Body of pancreas (tissue), 4 donors: ENCODE measurements at places on chromosomes 4 and X. TPM values are rescaled to one million over a fixed set of nuclear protein-coding genes. Genes with fewer than 3 reads are reported as not detected.

The BEND2 gene
- under 0.01 TPM for total RNA-seq

DNA sequence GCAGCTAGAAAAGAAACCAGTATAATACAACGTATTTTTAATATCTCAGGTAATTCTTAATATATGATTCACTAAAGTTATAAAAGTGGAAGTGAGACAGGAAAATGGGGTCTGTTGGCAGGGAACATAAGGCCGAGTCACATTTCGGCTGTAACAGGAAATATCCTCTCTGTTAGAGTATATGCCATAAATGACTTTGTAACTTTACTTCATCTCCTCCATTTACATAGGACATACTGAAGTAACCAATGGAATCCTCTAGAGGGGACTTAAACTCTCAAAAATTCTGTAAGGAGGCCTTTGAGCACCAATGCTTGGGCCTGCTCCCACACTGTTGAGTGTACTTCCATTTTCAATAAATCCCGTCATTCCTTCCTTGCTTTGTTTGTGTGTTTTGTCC, 71.3 kb downstream of the ANKRD17 start:
- no peaks in the 10 kb centered on the region for H3K27me3 ChIP-seq
- no peaks in the 10 kb centered on the region for H3K4me1 ChIP-seq
- H3K27ac ChIP-seq: no peak overlapping the region
- no peak for DNase-seq
- no peaks in the 10 kb centered on the region for H3K36me3 ChIP-seq
- H3K4me3 ChIP-seq: no peak overlapping the region

- H3K4me3 ChIP-seq: no peak overlapping the region
- DNase-seq: no peak
- H3K27me3 ChIP-seq: no peaks in the 10 kb centered on the region
- H3K4me1 ChIP-seq: no peaks in the 10 kb centered on the region
- no peaks in the 10 kb centered on the region for H3K36me3 ChIP-seq
- H3K27ac ChIP-seq: no peak overlapping the region
Measured at GRCh38 chr4:136709897-136710296, 822.4 kb downstream of the PCDH18 start.

DNA sequence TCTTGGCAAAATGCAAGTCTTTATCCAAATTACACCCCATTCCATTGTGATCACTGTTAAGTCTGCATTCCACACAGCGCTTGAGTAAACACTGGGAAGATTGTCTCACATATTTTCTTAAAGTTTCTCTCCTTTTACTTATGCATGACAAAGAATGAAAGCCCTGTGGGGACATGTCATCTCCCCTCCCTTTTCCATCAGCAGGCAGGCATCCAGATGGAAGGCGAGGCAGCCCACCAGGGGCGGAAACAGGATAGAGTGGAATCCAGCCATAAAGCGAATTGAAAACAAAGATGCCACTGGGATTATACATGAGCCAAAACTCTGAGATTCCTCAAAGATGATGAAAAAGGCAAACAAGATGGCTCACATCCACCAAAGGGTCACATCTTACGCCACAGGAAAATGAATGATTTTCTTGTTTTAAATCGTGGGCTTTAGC, 78.2 kb downstream of the AFAP1 start:
- no peak overlapping the region for H3K4me3 ChIP-seq
- H3K27ac ChIP-seq: no peak overlapping the region
- no peak for DNase-seq
- no peaks in the 10 kb centered on the region for H3K4me1 ChIP-seq
- H3K36me3 ChIP-seq: no peaks in the 10 kb centered on the region
- H3K27me3 ChIP-seq: no peaks in the 10 kb centered on the region

GRCh38 chr4:89539374-89539773, 231.8 kb upstream of the GPRIN3 start:
- no peaks in the 10 kb centered on the region for H3K27me3 ChIP-seq
- H3K27ac ChIP-seq: no peak overlapping the region
- H3K4me3 ChIP-seq: no peak overlapping the region
- no peak for DNase-seq

The SERTM2 gene
- total RNA-seq: not detected
